ENCODE measurements at places on chromosomes 11 and 22.

- H3K27me3 ChIP-seq = no peaks in the 10 kb centered on the region
- H3K4me3 ChIP-seq = no peak overlapping the region
- peaks cover 6% of the 10 kb centered on the region for H3K36me3 ChIP-seq
- DNase-seq = no peak
- no peaks in the 10 kb centered on the region for H3K4me1 ChIP-seq
These were observed 60.7 kb downstream of the MCM5 start for GRCh38 chr22:35460688-35461087.

- no peaks in the 10 kb centered on the region for H3K27me3 ChIP-seq
- no peak overlapping the region for H3K27ac ChIP-seq
- no peaks in the 10 kb centered on the region for H3K36me3 ChIP-seq
- DNase-seq = no peak
- no peak overlapping the region for H3K4me3 ChIP-seq
- H3K4me1 ChIP-seq = no peaks in the 10 kb centered on the region
These were observed 115.5 kb upstream of the CCDC90B start for GRCh38 chr11:83401506-83402225.

DNA sequence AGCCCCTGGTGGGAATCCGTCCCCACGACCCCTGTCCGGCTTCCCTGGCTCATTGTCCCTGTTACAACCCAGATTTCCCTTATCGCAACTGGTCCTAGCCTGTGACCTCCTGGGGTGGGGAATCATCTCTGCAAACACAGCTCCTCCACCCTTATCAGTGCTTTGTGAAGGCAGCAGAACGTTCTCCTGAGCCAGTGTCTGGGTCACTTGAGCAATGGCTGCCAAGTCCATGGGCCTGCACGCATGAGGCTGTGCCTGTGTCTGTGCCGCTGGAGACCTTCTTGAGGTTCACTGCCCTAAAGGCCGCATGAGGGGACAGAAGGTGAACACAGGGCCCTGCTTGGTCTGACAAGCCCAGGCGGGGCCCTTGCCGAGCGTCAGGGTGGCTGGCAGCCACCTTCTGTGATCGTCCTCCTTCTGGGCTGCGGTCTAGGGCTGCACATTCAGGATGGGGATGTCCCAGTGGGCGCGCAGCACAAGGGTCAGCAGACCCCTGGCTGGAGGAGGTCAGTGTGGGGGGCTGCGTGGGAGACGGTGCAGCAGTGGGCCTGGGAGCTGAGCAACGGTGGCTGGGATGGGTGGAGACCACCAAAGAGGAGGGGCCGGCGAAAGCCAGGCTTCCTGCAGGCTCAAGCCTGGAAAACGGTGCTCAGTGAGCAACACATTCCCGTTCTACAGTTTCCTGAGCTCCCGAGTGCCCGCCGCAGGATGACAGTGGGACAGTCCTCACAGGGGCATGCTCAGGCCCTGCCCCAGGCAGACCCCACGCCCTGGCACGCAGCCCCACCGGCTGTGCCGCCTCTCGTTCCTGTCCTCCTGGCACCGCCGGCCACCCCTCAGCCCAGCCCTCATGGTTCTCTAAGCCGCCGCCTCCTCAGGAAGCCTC lies 74.1 kb downstream of the CDKN1C start:
- no peak for DNase-seq
- H3K36me3 ChIP-seq = peaks cover 6% of the 10 kb centered on the region
- no peak overlapping the region for H3K4me3 ChIP-seq
- H3K27ac ChIP-seq = peak overlapping the region; percentile 50
- peaks cover 59% of the 10 kb centered on the region for H3K4me1 ChIP-seq

DNA sequence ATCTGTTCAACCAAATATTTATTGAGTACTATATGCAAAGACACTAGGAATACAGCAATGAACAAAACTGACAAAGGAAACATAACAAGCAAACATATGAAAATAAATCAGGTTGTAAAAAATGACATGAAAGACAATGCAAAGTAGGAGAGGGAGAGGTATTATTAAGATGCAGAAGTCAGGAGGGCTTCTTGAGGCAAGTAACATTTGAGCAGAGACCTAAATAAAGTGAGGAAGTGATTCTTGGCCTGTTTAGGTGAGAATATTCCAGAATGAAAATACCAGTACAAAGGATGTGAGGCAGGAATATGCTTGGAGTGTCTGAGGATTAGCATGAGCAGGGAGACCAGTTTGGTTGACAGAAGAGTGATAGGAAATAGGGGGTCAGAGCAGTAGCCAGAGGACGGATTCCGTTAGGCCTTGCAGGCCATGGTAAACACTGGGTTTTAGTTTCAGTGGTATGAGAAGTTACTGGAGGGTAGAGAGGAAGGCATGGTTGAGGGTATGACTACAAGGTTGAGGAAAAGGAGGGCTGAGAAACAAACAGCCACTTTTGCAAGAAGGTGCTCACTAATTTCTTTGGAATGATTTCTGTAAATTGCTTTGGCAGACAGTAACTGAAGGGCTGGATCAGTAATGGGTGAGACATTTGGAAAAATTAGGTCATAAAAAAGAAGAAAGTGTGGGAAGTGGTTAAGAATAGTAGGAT lies 191.9 kb downstream of the SWAP70 start:
- H3K36me3 ChIP-seq = no peaks in the 10 kb centered on the region
- no peak overlapping the region for H3K27ac ChIP-seq
- H3K27me3 ChIP-seq = no peaks in the 10 kb centered on the region
- no peak overlapping the region for H3K4me3 ChIP-seq
- DNase-seq = no peak
- peaks cover 6% of the 10 kb centered on the region for H3K4me1 ChIP-seq

GRCh38 chr11:13421561-13421960 lies 41.5 kb downstream of the BTBD10 start:
- H3K36me3 ChIP-seq = peaks cover 8% of the 10 kb centered on the region
- H3K27me3 ChIP-seq = no peaks in the 10 kb centered on the region
- DNase-seq = no peak
- H3K27ac ChIP-seq = no peak overlapping the region

DNA sequence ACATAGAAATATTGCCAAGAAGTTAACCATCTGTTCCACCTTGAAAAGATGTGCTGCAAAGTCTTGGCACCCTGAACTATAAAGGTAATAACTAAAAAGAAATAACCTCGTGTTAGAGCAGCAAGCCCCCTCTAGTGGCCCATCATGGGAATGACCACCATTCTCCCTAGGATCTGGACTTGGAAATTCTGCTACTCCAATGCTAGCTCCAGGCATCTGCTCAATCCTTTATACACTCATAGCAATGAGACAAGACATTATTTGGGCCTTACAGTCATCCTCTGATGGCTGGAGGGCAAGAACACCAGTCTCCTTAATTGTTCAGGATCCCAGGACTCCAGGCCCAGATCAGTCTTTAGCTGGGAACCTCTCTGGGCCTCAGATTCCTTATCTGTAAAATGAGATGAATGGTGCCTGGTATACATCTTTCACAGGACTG lies 76.0 kb downstream of the CWC15 start:
- peak; percentile 31 for DNase-seq
- H3K27me3 ChIP-seq = no peaks in the 10 kb centered on the region
- peaks cover 18% of the 10 kb centered on the region for H3K36me3 ChIP-seq
- no peak overlapping the region for H3K4me3 ChIP-seq
- peak overlapping the region; percentile 14 for H3K27ac ChIP-seq
- H3K4me1 ChIP-seq = no peaks in the 10 kb centered on the region

GRCh38 chr11:4797206-4797605 lies 7.0 kb downstream of the OR52R1 start:
- H3K27me3 ChIP-seq = no peaks in the 10 kb centered on the region
- H3K27ac ChIP-seq = no peak overlapping the region
- H3K4me3 ChIP-seq = no peak overlapping the region
- no peaks in the 10 kb centered on the region for H3K36me3 ChIP-seq
- no peaks in the 10 kb centered on the region for H3K4me1 ChIP-seq

DNA sequence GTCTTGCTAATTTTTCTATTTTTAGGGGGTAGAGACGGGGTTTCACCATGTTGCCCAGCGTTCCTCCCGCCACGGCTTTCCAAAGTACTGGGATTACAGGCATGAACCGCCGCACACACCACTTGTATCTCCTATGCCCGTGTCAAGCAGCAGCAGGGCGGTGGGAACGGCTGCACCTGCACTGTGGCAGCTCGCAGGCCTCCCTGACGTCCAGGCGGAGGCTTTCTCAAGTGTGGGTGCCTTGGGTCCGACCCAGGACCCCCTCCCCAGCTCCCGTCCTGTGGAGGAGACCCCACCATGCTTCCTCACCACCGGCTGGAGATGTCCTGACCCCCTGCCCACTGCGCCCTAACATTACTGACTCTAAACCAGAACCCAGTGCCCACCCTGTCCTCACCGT lies 25.7 kb downstream of the TSPAN4 start:
- H3K27ac ChIP-seq = no peak overlapping the region
- peaks cover 5% of the 10 kb centered on the region for H3K36me3 ChIP-seq
- no peak overlapping the region for H3K4me3 ChIP-seq
- no peaks in the 10 kb centered on the region for H3K27me3 ChIP-seq
- no peaks in the 10 kb centered on the region for H3K4me1 ChIP-seq

DNA sequence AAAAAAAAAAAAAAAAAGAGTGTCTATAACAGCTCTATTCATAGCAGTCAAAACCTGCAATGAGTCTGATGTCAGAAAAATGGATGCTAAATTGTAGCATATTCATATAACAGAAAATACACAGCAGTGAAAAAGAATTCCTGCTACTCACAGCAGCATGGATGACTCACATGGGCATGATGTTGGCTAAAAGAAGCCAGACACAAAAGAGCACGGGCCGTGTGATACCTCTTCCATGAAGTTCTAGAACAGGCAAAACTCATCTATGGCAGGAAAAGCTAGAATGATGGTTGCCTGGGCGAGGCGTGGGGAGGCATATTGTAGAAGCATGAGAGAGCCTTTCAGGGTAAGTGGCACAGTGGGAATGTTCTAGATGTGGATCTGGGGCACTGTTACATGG lies 18.9 kb downstream of the PLAAT3 start:
- H3K36me3 ChIP-seq = peaks cover 6% of the 10 kb centered on the region
- no peaks in the 10 kb centered on the region for H3K4me1 ChIP-seq
- H3K27ac ChIP-seq = no peak overlapping the region

DNA sequence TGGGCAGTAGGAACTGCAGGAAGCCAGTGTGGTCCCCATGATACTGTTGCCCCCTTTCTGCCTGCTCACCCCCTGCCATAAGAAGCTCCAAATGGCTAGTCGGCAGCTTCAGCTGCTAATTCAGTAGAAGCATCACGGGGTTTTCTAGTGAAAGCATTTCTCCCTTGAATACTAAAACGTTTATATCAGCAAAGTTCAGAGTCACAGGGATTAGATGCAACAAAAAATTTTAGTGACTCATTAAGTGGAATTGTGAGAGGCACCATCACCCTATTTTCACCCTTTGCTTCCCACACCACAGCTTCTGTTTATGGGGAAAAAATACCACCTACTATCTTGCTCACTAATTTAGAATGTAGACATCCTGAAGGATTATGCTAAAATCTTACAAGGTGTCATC lies 25.2 kb downstream of the RAB39A start:
- H3K27ac ChIP-seq = no peak overlapping the region
- peaks cover 6% of the 10 kb centered on the region for H3K4me1 ChIP-seq
- H3K27me3 ChIP-seq = peaks cover 23% of the 10 kb centered on the region

DNA sequence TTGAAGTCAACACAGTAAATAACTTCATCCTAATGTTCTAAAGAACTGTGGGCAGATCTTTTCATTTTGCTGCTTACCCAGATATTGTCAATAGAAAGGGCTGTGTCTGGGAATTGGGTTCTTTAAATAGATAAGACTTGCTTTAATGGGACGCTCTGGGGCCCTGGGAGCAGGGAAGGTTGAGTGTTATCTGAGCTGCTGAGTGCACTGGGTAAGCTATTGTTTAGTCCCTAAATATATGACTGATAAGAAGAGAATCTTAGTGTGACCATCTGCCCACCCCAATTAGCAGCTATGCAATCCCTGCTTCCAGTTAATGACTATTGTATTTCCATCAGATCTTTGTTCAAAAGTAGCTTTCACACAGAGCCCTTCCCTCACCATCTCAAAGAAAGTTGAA lies 44.4 kb downstream of the ARHGAP42 start:
- no peaks in the 10 kb centered on the region for H3K27me3 ChIP-seq
- DNase-seq = no peak
- H3K4me3 ChIP-seq = no peak overlapping the region

- no peak overlapping the region for H3K27ac ChIP-seq
- H3K4me1 ChIP-seq = no peaks in the 10 kb centered on the region
- no peak overlapping the region for H3K4me3 ChIP-seq
- no peak for DNase-seq
These were observed 56.3 kb upstream of the DDI1 start for GRCh38 chr11:103980108-103980507.

GRCh38 chr11:788953-789940 lies 643 bp downstream of the CEND1 start:
- peaks cover 6% of the 10 kb centered on the region for H3K4me1 ChIP-seq
- H3K27ac ChIP-seq = no peak overlapping the region
- peak overlapping the region; percentile 10 for H3K4me3 ChIP-seq

GRCh38 chr11:117972629-117973502 lies 13.3 kb upstream of the IL10RA start:
- peak overlapping the region; percentile 48 for H3K4me3 ChIP-seq
- DNase-seq = no peak
- H3K27me3 ChIP-seq = no peaks in the 10 kb centered on the region
- H3K36me3 ChIP-seq = no peaks in the 10 kb centered on the region

DNA sequence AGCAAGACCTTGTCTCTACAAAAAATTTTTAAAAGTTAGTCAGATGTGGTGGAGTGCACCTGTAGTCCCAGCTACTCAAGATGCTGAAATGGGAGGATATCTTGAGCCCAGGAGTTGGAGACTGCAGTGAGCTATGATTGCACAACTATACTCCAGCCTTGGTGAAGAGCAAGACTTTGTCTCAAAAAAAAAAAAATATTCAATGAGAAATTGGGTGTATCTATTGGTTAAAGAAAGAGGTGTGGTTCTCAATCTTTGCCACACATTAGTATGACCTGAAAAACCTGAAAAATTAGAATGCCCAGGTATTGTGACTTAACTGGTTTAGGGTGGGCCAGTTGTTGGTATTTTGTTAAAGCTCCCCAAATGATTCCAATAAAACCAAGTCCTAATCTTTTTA lies 32.4 kb downstream of the MTNR1B start:
- peaks cover 5% of the 10 kb centered on the region for H3K36me3 ChIP-seq
- DNase-seq = no peak
- peaks cover 3% of the 10 kb centered on the region for H3K27me3 ChIP-seq
- no peak overlapping the region for H3K27ac ChIP-seq

DNA sequence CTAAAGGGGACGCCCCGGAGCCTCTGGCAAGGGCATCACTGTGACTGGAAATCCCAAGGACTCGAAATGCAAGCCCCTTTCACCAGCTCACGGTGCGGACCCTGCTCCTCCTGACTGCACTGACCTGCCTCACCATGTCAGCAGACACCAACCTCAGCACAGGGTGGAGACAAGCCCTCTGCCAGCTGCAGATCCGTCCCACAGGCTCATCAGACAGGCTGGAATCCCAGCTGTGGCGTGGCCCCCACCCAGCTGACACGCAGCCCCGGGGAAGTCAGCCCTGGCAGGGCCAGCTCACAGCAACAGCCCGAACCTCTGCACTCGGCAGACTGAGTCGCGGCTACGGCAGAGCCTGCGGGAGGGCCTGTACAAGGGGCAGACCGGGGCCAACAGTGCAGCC lies 36.8 kb downstream of the BRD1 start:
- no peaks in the 10 kb centered on the region for H3K27me3 ChIP-seq
- peak overlapping the region; percentile 59 for H3K4me3 ChIP-seq
- peak overlapping the region; percentile 96 for H3K27ac ChIP-seq
- peaks cover 76% of the 10 kb centered on the region for H3K36me3 ChIP-seq

DNA sequence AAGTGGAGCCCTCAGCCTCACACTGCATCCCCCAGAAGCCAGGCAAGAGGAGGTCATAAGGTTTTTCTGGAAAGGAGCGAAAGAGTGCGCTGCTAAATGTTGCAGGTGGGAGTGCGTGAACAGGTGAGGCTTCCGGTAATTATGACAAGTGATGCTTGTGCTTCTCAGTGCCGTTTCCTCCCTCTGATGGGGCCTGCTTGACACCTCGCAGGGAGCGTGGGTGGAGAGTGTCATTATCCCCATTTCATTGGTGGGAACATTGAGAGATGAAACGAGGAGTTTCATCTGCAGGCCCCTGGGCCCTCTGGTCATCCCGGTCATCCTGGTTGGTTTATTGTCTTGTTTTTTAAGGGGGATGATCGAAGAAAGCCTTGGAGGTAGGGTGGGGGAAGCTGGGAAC lies 57.5 kb downstream of the BCR start:
- H3K4me1 ChIP-seq = peaks cover 84% of the 10 kb centered on the region
- no peak overlapping the region for H3K4me3 ChIP-seq
- H3K27ac ChIP-seq = peak overlapping the region; percentile 88

Data from naive thymus-derived CD8-positive, alpha-beta T cell (primary cell).